ENCODE measurements at places on chromosomes 2 and 18.

DNA sequence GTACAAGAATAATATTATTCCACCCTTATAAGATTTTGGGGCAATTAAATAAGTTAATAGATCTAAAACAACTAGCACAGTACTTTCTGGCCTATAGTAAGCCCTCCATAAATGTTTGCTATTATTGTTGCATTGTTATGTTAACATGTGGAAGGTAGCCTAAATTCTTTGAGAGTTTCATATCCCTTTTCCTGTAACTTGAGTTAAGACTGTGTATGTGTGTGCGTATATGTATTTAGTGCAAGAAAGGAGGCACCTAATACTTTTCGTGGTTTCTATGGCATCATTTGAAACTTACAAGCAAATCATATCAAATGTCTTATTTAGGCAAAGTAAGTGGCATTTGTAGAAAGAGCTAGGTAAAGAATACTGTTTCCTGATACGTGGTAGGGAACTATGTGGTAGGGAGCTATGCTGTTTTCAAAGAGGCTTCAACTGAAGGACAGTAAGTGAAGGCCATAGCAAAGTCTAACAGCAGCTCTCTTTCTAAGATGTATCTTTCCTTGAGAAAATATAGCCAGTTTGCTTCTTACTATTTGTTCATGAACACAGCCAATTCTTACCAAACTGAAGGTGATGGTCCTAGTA, 36.8 kb upstream of the C2orf74 start:
- DNase-seq = no peak

DNA sequence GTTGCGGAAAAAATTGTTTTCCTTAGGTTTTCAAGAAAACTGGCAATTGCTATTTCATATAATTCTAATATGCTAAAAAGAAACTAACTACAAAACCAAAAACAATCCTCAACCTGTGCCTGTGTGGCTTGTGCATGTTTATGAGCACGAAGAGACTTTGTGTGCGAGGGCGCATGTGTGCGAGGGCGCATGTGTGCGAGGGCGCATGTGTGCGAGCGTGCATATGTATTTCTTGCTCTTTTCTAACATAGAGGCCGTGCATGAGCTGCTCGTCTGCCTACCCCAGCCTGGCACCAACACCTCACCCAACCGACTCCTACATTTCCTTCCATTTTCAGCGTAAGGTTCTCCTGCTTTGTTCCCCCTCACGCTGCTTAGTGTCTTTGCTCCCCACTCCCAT, 211.6 kb downstream of the DOK6 start:
- no peak for DNase-seq

GRCh38 chr18:48238206-48238605, 171.0 kb downstream of the ZBTB7C start:
- DNase-seq = no peak

DNA sequence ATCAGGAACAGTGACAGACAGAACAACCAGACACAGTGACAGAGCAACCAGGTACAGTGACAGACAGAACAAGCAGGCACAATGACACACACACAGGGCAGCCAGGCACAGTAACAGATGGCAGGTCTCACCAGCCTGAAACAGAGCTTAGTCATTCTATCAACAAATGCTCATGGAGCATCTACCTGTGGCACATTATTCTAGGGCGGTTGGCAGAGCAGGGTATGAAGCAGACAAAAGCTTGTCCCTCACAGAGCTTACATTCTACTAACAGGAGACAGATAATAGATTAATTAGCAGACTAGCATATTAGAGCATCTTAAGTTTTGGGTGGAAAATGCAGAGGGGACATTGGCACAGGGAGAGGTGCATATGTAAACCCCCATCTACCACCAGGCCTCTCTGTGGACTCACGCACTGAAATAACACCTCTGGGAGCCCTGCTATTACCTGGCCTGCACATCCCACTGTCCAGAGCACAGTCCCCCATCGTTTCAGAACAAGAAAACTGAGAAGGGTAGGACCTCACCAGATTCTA, 64.1 kb upstream of the RAB6C start:
- no peak for DNase-seq

GRCh38 chr18:76592981-76593381, 97.9 kb upstream of the ZNF516 start:
- DNase-seq = no peak

- no peak for DNase-seq
Measured at GRCh38 chr2:206256706-206257205, 17.7 kb upstream of the ZDBF2 start.

DNA sequence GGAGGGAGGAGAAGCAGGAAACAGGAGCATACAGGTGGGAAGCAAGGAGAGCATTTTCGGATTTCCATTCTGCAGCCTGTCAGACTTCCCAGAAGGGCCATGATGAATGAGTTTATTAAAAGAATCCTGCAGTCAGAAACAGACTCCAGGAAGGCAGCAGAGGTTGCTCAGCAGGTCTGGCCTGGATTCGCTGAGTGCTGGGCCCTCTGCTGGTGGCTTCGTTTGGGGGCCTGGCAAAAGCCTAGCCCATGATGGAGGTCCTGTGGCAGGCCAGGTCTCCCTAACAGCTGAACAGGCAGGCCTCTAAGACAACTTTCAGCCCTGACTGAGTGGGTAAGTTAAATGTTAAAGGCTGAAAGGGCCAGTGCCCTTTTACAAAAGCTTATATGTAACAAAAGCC, 108.2 kb upstream of the CAPN13 start:
- DNase-seq = peak; percentile 15

DNA sequence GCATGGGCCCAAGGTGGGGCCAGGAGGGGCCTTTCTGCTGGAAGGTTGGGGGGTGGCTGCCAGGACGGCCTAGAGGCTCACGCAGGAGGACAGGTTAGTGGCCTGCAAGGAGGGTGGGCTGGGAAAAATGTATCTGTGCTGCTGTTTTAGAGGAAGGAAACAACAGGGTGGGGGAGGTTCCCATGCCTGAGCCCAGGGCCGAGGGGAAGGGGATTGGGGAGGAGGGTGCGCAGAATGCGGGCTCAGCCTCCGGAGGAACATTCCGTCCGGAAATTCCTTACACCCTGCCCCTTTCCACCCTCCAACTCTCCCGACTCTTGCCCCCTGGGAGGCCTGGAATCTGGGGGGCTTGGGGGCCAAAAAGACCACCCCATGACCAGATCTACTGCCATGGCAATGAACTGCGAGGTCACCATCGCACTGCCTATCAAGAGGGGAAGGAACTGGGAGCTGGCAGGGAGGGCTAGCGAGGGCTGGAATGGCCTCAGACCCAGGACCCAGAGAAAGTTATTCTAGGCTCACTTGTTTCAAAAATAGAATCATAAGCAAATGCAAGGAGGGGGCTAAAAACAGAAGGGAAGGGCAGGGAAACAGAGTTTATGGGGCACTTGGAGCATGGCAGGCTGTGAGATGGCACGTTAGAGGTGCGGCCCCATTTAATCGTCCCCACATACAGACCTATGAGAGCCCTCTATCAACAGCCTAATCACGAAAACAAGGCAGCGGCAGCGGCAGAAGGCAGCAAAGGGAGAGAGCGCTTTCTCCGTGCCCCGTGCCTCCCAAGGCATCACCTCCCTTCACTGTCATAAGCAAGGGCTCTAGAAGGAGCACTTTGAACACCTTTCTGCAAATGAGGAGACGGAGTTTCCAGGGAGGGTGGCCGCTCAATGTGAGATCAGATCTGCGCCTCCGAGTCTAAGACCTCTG, 90.4 kb downstream of the TNS1 start:
- no peak for DNase-seq

- DNase-seq = no peak
Measured at GRCh38 chr18:7676253-7676873, 109.2 kb downstream of the PTPRM start.

GRCh38 chr2:199405241-199405640, 52.5 kb downstream of the SATB2 start:
- peak; percentile 2 for DNase-seq

DNA sequence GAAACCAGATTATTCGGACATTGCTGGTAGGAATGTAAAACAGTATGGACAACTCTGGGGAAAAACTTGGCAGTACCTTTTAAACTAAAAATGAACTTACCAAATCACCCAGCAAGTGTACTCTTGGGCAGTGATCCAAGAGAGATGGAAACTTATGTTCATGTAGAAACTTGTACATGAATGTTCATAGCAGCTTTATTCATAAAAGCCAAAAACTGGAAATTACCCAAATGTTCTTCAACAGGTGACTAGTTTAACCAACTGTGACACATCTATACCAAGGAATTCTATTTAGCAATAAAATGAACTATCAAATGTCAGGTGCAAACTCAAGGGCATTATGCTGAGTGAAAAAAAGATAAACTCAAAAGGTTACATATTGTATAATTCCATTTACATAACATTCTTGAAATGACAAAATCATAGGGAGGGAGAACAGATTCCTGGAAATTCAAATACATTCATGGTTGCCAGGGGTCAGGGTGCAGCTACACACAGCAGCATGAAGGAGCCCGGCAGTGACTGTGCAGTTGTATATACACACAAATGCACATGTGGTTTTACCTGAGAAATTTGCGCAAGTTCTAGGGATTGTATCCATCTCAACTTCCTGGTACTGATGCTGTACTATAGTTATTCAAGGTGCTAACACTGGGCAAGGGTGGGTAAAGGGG, 3.5 kb upstream of the RNU4ATAC start:
- peak; percentile 48 for DNase-seq

- no peak for DNase-seq
Measured at GRCh38 chr18:63730773-63731172, 28.0 kb downstream of the SERPINB11 start.

- DNase-seq = peak; percentile 73
Measured at GRCh38 chr2:143085125-143085784, 44.0 kb upstream of the ARHGAP15 start.

DNA sequence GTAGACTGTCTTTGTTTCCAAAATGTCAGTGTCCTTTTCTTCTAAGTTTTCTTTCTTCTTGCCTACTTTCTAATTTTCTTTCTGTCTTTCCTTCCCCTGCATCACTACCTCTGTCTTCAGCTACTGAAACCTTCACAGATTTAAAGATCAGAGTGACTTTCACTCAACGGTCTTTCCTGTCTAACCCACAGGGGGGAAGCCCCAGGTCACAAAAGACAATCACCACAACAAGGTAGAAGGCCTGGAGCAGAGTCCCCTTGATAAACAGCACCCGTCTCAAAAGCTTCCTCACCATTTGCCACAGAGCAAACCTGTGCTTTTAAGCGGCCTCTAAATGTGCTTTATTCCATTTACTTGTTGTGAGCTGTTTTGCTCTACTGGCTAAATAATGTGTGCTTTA, 665.4 kb downstream of the BCL11A start:
- peak; percentile 71 for DNase-seq

DNA sequence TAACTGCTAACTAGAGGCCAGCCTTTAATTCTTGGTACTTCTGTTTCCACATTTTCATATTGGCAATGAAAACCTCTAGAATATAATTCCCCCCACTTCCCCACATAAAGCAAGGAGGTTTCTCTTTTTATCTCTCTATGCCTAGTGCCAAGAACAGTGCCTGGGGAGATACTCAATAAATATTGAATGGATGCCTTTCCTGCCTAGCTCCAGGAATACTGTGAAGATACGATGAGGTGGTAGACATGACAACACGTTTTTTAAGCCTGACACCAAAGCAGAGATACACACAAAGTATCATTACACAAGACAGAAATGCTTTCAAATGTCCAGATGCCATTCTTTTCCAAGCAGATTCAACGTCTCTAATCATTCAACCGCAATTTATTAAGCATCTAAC, 535.5 kb downstream of the XIRP2 start:
- no peak for DNase-seq

DNA sequence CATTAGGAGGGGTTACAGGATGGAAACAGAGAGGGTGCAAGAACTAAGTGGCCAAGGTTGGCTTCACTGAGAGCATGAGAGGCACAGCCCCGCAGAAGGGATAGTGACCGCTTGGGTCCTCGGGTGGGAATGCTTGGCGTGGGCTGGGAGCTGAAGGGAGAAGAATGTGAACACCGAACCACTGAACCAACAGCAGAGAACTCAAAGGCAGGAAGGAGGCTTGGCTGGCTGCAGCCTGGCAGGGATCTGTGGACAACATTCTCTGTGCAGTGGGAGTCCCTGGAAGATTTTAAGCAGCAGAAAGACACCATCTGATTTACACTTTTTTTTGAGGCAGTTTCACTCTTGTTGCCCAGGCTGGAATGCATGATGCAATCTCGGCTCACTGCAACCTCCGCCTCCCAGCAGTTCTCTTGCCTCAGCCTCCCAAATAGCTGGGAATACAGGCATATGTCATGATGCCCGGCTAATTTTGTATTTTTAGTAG, 33.9 kb downstream of the SOWAHC start:
- DNase-seq = no peak

DNA sequence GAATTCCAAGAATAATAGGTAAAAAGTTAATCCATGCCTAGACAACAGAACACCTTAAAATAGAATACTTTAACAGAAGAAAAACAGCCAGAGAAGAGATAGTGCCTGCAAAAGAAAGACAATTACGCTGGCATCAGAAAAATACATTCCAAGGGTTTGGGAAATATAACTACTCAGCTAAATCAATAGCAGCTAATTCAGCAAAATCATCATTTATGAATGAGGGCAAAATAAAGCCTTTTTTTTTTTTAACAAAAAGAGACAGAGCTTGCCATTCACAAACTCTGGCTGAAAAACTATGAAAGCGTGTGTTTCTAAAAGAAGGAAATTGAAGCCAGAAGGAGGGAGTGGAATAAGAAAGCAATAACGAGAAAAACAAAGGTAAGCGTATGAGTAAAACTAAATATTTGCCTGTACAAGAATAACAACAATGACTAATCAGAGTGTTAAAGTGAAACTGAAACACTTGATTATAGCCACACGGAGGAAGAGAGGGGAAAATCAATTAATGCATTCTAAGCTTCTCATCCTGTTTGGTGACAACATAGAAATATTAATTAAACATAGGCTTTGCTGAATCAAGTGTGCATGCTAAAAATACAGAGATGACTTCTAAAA, 90.2 kb downstream of the EHD3 start:
- peak; percentile 68 for DNase-seq

DNA sequence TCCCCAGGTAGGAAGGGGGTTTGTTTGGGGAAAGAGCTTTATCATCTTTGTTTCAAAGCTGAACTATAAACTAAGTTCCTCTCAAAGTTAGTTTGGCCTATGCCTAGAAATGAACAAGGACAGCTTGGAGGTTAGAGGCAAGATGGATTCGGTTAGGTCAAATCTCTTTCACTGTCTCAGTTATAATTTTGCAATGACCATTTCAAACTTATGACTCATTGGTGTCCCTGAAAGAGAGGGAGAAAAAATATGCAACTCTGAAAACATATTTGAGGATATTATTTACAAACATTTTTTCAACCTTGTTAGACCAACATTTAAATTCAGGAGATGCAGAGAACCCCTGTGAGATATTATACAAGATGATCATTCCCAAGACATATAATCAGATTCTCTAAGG, 95.7 kb downstream of the EFEMP1 start:
- no peak for DNase-seq

GRCh38 chr2:234348081-234348480, 148.8 kb downstream of the ARL4C start:
- DNase-seq = no peak

All from activated CD4-positive, alpha-beta T cell treated with anti-CD3 and anti-CD28 coated beads, Interleukin-2, Interleukin-6, amounts not matched to agents 100 ng/mL and 50 ng/mL, durations not matched to agents 16 hours and 8 hours (primary cell).